Stomach (tissue), 19 donors: ENCODE measurements at places on chromosomes 1 and 21.

- no peak for DNase-seq
Measured at GRCh38 chr1:195568389-195568788, 1039.9 kb downstream of the KCNT2 start.

GRCh38 chr1:198929111-198929604 is 290.3 kb downstream of the PTPRC start:
- DNase-seq: peak; percentile 33

- no peak for DNase-seq
Measured at GRCh38 chr1:164101802-164102201, 457.2 kb upstream of the PBX1 start.

DNA sequence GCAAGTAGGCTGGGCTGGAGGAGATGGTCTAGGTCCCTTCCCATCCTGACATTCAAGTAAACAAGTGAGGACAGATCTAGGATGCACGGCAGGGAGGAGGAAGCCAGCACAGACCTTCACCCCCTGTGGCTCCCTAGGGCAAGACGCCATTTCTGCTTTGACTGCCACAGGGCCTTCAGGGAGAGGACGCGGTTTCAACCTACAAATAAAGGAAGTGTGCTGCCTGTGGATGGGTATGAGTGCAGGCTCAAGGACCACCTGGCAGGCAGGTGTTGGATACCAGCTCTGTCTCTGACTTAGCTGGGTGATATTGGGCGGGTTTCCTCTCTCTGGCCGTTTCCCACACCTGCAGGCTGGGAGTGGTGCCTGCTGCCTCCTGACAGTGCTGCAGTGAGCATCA is 16.2 kb downstream of the SLC2A1 start:
- DNase-seq: no peak

DNA sequence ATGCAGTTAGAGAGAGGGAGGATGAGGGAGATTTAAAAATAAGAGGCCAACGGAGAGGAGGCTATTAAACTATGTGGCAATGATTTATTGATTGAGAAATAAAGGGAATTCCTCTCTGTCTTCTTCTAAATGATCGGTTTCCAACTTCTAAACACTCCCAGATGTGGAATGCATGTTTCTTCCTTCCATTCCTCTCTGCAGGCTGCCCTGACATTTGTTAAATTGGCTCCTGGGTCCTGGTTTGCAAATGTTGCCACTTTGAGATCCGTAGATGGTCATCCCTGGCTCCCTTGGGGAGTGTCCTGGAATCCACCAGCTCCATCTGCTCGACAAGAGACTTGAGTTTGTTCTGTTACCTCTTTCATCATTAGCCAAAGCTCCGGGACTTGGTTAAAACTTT is 10.3 kb upstream of the C1orf198 start:
- DNase-seq: peak; percentile 67

DNA sequence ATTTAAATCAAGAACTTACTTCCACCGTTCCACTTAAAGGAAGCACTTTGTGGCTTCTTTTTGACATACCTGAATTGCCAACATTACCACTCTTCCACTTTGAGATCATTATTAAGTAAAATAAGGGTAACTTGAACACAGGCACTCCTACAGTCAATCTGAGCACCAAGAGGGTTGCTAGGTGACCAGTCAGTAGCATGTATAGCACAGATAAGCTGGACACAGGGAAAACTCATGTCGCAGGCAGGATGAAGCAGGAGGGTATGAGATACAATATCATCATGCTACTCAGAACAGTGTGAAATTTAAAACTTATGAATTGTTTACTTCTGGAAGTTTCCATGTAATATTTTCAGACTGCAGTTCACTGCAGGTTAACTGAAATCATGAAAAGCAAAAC is 47.0 kb upstream of the RAP1GAP start:
- peak; percentile 16 for DNase-seq

GRCh38 chr1:172351754-172352161 is 68.7 kb upstream of the C1orf105 start:
- peak; percentile 46 for DNase-seq

DNA sequence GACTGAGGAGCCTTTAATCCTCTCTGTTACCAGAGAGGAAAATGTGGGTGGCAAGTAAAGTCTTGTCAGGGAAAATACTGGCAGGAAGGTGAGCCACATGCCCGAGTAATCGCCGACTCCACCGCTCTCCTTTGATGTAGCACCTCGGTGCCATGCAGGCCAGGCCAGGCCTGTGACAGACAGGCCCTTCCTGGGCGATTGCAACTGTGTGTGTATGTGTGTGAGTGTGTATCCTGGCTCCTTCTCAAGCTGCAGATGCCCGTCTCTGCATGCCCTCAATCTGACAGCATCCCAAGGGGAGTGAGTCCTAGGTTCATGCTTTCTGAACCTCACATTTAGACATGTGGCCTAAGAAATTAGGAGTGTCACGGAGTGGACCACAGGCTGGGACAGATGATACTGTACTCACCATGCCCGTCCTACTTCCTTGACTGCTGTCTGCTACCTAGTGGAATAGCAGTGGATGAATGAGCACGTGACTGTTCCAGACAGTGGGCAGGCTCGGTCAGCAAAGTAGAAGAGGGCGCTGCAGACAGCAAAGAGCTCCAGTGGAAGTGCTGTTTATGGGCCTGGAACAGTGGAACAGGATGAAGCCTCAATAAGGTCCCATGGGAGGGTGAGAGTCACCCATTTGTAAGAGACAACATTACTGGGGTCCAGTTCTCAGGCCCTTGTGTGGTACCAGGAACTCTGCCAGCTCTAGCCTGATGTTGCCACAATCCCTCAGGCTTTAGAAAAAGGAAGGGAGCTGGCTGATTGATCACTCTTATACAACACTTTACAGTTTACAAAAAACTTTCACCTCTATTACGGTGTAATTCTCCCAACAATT is 25.3 kb downstream of the SERTAD4 start:
- no peak for DNase-seq

- DNase-seq: no peak
Measured at GRCh38 chr1:95364546-95364945, 130.5 kb downstream of the RWDD3 start.

GRCh38 chr1:119467219-119467618 is 39.8 kb upstream of the HSD3B1 start:
- DNase-seq: no peak

DNA sequence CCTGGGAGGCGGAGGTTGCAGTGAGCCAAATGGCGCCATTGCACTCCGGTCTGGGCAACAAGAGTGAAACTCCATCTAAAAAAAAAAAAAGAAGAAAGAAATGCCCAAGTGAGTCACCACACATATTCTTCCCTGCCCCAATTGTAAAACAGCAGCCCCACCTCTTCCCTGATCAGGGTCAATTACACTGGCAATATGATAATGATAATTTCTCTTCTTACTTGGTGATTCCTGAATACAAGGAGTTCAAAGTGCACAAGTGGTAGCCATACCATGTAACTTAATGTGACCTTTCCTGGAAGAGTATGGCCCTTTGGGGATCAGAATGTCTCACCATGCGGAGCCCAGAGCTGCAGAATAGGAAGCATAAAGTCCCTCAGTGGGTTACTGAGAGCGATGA is 11.8 kb upstream of the CGN start:
- DNase-seq: no peak

DNA sequence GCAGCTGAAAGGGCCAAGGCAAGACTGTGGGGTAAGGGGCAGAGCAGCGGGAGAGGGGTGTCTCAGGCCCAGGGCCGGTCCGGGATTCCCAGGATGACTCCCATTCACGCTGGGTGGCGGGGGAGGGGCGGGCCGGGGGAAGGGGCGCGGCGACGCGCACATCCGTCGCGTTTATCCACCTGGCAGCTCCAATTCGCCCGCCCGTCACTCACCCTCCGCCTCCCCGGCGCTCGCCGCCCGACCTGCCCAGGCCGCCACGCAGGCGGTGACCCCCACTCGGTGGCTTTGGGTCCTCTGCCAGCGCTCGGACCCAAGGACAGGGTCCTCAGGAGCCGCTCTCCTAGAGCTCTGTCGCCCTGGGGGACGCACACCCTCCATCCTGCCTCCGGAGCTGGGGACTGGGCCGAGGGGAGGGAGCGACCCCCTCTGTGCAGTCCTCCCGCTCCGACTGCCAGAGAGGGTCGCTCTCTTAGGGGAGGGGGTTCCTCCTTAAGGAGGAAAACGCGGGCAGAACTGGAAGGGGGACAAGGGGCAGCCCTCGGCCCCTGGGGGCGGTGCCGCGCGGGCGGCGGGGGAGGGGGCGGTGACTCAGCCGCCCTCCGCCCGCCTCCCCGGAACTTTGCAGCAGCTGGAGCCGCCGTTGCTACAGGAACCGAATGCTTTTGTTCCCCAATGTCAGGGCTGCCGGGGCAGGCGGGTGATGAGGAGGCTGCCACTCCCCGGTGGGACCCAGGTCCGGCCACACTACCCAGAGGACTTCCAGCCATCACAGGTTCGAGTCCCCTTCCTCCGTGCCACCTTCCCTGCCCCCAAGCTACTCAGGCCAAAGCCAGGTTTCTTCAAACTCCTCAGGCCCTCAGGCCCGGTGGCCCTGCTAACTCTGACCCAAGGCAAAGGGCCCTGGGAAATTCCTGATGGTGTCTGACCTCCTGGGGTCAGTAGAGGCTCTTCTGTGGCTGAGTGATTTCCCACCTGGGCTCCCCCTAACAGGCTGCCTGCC is 3.4 kb downstream of the ADGRB2 start:
- DNase-seq: peak; percentile 93

GRCh38 chr1:207964195-207964966 is 53.5 kb upstream of the CD34 start:
- DNase-seq: no peak

GRCh38 chr1:17215545-17215890 is 10.6 kb downstream of the PADI1 start:
- DNase-seq: no peak
